Activated T-helper 1 cell treated with anti-CD3 and anti-CD28 coated beads, Interleukin-2, amount 50 U/mL, for 16 hours (primary cell): ENCODE measurements at places on chromosomes 1 and 21.

- DNase-seq: no peak
Measured at GRCh38 chr1:172897738-172898137, 153.0 kb downstream of the TNFSF18 start.

DNA sequence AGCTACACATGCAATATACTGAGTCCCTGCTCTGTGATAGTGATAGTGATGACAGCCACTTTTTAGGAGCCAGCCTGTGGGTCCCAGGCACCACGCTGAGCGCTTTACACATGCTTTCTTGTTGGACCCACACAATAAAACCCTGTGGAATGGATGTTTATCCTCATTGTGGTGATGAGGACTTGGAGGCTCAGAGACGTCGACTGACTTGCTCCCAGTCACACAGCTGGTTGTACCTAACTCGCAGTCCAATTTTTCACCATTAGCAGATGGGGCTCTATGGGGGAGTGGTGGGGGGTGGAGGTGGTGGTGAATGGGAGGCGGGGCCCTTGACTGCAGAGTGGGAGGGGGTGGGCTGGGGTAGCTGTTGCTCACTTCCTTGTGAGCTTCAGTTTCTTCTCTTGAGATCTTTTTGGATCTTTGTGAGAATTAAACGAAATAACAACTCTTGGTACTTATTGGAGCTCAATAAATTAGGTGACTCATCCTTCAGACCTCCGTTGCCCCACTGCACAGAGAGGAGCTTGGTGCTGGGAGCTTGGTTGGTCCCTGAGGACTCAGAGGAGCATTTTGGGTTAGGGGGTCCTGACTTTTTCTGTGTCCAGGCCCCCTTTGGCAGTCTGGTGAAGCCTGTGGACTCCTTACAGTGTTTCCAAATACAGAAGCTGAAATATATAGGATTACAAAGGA is 61.8 kb upstream of the CD1D start:
- no peak for DNase-seq

GRCh38 chr1:160747717-160748116 is 8.7 kb downstream of the SLAMF7 start:
- DNase-seq: no peak

DNA sequence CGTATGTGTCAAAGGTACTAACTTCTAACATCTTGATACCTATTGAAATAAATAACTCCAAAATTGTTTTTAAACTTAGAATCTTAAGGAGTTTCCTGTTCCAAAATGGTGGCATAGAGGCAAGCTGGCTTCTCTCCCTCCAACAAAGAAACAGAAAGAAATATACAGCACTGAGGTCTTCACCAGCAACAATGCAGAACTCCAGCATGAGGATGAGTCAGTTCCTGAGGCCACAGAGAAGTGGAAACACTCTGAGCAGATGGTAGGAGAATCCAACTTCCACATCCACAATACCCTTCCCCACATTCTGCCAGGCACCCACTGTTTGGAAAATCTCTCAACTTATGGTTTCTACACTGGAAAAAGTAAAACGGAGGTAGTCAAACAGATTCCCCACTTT is 12.2 kb upstream of the PPIH start:
- DNase-seq: no peak

- DNase-seq: no peak
Measured at GRCh38 chr1:170714163-170714562, 50.2 kb downstream of the PRRX1 start.
